NT2/D1 (cell line): ENCODE measurements at places on chromosomes 16 and 17.

DNA sequence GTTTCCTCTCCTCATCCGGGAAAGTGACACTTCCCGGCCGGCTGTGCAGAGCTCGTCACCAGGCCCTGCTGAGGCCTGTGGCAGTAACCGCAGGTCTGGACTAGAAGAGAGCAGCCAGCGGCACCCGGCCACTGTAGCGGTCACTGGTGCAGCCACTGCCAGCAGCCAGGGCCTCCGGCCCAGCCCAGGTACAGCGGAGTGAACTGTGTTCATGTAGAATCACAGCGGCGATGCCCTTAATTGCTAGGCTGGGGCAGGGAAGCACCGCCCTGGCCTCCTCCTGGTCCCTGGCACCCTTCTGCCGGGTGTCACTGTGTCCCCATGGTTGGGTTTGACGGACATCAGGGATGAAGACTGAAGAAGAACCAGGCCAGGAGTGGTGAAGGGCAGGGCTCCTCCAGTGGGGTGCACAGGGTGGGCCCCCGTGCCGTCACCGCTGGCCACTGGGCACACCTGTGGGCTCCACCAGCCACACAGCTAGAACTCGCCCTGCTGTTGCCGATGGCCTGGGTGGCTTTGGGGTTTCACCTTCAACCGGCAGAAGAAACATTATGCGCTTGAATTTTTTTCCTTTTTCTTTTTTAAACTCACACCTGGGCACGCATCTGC lies 165.2 kb upstream of the CHMP6 start:
- no peak for DNase-seq

GRCh38 chr17:59521465-59522126 lies 43.8 kb upstream of the DHX40 start:
- DNase-seq = peak; percentile 59

- no peak for DNase-seq
These were observed 1.6 kb downstream of the SUMO2 start for GRCh38 chr17:75181110-75181509.

DNA sequence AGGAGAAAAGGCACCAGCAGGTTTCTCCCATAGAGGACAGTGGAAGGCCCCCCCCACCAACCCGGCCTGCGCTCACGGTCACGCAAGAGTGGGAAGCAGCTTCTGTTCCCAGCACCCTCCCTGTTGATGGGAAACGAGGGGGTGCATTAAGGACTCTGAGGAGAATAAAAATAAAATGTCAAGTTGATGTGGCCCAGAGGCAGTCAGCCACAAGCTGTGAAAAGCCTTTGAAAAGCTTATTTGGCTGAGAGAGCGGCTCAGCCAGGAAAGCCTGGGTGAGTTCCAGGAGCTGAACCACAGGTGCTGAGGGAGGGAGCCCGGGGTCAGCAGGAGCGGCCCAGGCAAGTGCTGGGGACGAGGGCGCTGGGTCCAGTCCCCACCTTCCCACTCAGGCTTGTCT lies 26.9 kb upstream of the SPATA32 start:
- DNase-seq = no peak

DNA sequence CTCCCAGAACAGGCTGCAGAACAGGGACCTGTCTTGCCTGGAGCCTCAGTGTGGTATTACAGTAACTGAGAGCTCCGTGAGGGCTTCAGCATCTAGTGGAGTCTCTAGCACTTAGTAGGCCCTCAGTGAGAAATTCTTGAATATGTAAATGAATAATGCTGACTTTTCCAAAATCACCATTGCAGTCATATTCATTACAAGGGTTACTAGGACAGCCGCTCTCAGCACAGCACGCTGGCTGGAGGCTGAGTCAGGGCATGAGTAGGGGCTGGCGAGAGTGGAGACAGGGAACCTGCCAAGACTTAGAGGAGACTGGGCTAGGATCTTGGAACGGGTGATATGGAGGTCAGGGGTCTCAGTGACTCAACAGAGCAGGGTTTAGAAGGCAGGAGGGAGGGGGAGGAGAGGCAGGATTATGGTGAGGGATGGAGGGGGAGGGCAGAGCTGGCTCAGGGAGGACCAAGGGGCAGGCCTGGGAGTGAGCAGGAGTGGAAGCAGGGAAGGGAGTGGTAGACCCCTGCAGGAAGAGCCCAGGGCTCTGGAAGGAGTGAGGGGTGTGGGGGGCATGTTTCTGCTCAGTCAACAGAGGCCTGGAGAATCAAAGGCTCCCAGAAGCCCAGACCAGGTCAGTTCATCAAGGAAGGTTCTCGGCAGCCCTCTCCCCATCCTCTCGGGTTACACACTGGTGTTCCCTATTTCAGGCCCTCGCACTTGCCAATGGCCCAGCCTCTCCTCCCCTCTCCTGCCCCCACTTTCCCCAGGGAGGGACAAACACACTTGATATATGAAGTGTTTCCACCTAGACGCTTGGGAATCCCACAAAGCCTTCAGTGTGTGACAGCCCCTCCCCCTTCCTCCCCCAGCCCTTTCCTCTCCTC lies 42.3 kb downstream of the FZD2 start:
- peak; percentile 63 for DNase-seq

DNA sequence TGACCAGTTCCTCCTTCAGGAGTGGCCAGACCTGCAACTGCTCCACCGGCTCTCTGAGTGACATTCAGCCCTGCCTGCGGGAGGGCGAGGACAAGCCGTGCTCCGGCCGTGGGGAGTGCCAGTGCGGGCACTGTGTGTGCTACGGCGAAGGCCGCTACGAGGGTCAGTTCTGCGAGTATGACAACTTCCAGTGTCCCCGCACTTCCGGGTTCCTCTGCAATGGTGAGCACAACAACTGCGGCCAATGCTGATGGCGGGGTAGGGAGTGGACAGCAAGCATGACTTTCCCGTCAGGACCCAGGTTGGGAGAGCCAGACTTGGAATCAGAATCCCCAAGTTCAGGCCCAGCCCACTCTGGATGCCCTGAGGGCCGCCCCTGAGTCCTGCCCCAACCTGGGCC lies 12.2 kb downstream of the ITGB4 start:
- no peak for DNase-seq

DNA sequence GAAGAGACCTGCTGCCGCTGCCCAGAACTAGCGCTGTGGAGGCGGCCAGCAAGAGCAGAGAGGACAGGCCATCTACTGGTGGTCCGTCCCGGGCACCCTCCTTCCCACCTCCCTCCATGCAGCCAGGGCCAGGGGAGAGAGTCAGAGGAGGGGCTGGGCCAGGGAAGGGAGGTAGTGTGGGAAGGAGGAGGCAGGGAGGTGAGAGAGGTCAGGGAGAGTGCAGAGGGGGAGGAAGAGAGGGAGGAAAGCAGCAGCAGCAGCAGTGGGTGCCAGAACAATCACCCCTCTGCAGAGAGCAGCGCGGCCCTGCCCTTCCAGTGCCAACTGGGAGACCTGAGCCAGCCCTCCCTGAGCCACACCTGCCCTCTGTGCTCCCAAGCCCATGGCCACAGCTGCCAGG lies 6.6 kb downstream of the C16orf95 start:
- no peak for DNase-seq

DNA sequence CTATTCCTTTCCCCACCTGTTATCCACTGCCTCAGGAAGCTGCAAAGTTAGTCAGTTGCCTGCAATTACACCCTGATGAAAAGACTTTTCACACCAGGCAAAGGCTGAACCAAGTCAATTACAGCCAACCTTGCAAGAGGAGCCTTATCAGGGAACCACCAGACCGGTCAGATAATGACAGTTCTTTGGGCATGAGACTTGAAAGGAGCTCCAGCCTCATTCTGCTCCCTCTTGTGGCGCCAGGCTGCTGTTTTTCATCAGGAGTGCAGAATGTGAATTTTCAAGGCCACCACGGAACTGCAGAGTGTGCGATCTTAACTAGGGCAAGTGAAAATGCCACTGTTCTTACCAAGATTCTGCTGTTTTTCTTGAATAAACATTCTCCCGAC lies 22.5 kb downstream of the DNAI2 start:
- peak; percentile 28 for DNase-seq

DNA sequence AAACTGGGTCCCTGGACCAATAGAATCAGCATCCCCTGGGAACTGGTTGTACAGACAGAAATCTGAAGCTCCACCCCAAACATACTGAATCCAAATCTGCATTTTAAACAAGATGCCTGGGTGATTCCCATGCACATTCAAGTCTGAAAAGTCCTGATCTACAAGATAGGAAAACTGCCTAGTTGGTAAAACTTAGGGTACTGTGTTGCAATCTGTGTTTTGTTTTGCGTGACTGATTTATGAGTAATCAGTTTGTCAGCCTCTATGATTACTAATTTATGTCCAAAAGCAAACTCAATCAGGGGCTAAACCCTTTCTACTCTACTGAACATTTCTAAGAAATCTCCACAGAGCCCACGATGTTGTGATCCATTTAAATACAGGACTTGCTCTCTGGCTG lies 103.8 kb downstream of the YPEL2 start:
- no peak for DNase-seq

DNA sequence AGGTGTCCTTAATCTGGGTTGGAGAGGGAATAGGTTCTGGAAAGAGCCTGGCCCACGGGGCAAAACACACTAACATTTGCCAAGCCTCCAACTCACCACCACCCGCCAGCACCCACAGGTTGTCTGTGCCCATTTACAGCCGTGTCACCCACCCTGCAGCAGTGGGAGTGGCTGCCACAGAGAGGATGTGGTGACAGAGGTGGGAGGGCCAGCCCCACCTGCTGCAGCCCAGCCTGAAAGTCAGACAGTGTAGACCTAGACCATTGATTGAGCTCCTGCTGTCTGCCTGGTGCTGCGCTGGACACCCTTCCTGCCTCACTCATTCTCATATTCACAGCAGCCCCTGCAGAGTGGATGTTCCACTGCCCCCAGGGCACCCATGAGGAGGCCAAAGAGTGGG lies 44.7 kb downstream of the IL21R start:
- DNase-seq = no peak

DNA sequence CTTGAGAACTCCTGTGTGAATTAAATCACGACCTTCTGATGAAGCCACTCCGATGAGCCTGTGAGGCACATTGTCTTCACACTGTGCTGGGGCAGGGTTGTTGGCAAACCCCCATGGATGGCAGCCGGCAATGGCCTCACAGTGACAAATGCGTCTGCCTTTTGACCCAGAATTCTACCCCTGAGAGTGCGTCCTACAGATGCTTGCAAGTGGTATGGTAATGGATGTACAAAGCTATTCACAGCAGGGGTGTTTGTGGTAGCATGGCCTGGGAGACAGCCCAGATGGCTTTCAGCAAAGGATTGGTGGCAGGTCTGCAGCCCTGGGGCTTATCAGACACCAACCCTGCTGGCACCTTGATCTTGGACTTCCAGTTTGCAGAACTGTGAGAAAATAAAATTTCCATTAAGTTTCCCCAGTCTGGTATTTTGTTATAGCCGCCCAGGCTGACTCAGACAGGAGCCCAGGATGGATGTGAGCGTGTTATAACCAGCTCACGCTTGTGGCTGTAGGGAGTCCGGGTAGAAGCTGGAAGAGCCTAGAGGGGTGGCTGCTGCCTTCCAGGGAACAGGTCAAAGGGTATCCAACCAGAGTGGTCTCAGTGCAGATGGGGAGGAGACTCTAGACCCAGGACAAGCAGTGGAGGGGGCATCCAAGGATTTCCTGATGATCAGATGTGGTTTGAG lies 10.1 kb downstream of the AFMID start:
- peak; percentile 48 for DNase-seq

GRCh38 chr17:7982173-7982572 lies 20.2 kb upstream of the GUCY2D start:
- no peak for DNase-seq

GRCh38 chr16:87384162-87384874 lies 742 bp upstream of the FBXO31 start:
- DNase-seq = no peak

DNA sequence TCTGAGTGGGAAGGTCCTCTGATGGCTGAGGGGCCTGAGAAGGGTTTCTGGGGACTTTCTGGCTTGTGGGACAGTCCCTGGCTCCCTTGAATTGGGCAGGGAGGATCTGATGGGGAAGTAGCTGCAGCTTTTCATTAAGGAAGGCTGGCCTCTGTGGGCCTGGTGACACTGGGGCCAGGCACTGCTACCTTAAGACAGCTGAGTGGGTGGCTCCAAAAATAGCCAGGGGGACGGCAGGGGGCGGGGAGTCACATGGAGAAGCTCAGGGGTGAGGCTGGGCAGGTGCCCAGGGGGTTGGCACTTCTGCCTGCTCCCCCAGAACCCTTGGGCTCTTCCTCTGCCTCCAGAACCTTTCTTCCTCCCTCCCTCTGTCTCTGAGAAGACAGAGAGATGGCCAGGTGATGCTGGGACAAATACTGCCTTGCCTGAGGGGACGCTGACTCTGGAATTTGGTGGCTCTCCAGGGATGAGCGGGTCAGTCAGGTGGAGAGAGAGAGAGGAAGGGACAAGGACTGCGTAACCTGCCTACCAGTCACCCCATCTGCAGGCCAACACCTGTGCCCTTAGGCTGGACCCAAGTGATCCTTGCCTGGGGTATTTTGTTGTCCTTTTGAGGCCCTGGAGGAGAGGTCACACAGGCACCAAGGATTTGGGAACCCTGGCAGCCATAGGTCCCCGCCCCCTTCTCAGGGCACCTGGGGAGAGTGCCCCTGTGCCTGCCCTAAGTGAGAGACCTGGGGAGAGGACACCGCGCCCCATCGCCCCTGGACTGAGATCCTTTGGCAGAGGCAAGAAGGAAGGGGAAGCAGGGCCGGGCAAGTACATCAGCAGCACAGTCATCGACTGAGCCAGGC lies 1.7 kb upstream of the SGCA start:
- DNase-seq = no peak

GRCh38 chr17:30961209-30962188 lies 9.3 kb upstream of the RNF135 start:
- no peak for DNase-seq

DNA sequence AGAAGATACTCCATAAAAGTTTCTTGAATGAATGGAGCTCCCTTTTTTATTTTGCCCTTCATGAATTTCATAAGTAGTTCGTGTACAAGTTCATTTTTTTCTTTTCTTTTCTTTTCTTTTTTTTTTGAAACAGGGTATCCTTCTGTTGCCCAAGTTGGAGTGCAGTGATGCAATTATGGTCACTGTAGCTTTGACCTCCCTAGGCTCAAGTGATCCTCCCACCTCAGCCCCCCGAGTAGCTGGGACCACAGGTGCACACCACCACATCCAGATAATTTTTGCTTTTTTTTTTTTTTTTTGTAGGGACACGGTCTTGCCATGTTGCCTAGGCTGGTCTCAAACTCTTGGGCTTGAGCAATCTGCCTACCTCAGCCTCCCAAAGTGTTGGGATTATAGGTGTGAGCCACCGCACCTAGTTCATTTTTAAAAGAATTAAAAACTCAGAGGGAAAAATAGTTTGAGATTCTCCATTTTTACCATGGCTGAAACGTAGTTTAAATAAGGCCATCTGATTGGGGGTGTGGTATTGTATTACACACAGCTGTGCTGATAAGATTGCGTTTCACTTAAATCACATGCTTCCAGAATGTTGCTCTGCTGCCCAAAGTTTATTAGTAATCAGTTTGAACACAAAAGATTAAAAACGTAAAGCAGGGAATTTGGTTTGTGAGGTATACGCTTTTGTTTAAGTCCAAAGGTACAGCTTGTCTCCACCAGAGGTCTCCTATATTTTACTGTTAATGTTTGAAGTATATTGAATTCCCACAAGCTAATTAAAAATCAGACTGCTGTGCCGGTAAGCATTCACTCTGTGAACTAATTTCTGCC lies 154.1 kb downstream of the SOCS1 start:
- DNase-seq = no peak
